Brain pericyte (primary cell): ENCODE measurements at places on chromosomes 2 and 18.

DNA sequence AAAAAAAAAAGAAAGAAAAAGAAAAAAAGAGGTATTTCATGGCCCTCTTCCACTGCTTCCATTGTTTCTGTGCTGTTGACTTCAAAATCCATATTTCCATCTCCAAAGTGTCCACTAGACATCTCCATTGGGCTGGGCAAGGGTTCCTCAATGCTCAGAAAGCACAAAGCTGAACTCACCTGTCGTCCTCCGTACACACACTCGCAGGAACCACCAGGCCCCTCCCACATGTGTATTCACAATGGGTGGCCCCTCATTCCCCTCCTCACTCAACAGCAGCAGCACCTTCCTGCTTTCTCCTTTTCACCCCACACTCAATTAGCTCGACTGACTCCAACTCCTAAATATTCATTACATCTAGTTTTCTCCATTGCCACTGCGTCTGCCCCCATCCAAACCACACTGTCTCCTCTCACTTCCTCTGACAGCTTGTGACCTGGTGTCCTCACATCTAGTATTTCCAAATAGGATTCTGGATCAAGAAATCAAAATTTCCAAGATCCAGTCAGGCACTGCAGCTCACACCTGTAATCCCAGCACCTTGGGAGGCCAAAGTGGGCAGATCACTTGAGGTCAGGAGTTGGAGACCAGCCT, 25.2 kb downstream of the OSBPL1A start:
- no peak for DNase-seq

DNA sequence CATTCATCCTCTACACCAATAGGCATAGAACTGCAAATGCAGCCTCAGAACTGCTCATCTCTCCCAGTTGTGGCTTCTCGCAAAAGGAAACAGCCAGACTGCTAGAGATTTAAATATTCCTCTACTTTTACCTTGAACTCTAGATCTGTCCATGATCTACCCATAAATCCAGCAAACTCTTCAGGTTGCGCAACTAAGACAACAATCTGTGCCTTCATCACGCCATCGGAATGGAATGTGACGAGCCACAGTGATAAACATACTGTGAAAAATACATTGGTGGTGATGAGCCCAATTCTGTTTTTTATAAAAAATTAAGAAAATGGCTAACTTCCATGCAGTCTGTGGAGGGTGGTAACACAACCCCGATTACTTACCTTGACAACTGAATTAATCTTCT, 626.7 kb downstream of the LRRTM4 start:
- DNase-seq: no peak

- DNase-seq: no peak
These were observed 25.6 kb upstream of the WIPF1 start for GRCh38 chr2:174623106-174623637.

DNA sequence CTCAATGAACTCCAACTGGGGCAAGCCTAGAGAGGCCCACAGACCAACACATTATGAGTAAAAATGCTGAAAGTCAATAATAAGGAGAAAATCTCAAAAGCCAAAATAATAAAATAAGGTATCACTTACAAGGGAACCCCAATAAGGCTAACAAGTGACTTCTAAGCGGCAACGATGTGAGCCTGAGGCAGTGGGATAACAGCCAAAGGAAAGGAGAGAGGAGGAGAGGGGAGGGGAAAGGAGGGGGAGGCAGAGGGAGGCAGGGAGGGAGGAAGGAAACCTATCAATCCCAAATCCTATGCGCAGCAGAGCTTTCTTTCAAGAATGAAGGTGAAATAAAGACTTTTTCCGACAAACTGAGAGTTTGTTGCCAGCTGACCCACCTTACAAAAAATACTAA, 6.0 kb upstream of the NFATC1 start:
- no peak for DNase-seq

DNA sequence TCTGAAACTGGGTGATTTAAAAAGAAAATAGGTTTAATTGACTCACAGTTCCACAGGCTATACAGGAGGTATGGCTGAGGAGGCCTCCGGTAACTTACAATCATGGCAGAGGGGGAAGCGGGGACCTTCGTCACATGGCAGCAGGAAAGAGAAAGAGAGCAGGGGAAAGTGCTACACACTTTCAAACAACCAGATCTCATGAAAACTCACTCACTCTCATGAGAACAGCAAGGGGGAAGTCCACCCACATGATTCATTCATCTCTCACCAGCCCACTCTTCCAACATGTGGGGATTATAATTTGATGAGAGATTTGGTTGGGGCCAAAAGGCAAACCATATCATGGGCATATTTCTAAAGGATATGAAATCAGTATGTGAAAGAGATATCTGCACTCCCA, 12.0 kb upstream of the ARHGAP15 start:
- DNase-seq: no peak

- no peak for DNase-seq
These were observed 228.6 kb downstream of the CD226 start for GRCh38 chr18:69718912-69719547.

DNA sequence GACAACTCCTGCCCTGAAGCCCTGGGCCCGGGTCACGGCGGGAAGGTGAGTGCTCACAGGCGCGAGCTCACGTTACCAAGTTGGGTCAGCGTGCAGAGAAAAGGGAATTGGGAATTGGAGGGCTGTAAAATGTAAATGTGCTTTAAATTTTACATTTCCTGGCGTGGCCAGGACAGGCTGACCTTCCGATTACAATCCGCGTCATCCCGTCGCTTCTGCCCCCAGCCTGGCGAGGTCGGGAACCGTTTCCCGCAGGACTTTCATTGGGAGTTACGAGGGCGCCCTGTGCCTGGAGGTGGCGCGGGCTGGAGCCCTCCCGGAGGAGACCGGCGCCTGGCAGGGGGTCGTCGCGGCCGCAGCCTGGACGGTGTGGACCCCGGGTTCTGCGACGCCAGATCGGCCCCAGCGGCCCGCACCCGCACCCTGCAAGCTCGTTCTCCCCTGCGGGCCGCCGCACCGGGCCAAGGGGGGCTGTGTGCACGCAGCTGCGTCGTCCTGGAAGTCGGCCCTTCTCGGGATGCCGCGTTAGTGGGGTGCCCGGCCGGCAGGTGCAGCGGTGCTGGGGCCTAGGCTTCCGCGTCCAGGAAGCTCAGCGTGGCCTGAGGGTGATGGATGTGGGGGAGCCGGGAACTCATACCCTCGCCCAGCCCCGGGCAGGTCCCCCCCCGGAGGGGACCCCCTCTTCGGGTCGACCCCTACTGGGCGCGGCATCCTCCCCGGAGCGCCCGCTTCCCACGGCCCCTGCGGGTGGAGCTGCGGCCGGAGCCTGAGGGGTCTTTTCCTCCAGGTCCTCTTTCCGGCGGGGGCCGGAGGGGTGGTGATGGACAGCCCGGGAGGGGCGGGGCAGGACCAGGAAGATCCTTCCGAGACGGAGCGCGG, 63.9 kb downstream of the LRRFIP1 start:
- DNase-seq: no peak
